Activated CD4-positive, alpha-beta T cell treated with anti-CD3 and anti-CD28 coated beads, Interleukin-2, amount 50 U/mL, for 24 hours (primary cell): ENCODE measurements at places on chromosomes 5 and 9.
A peak's percentile ranks its signal among the peaks of the same experiment; 100 is the strongest.

GRCh38 chr9:91436841-91437240, 13.2 kb upstream of the NFIL3 start:
- no peak for DNase-seq

DNA sequence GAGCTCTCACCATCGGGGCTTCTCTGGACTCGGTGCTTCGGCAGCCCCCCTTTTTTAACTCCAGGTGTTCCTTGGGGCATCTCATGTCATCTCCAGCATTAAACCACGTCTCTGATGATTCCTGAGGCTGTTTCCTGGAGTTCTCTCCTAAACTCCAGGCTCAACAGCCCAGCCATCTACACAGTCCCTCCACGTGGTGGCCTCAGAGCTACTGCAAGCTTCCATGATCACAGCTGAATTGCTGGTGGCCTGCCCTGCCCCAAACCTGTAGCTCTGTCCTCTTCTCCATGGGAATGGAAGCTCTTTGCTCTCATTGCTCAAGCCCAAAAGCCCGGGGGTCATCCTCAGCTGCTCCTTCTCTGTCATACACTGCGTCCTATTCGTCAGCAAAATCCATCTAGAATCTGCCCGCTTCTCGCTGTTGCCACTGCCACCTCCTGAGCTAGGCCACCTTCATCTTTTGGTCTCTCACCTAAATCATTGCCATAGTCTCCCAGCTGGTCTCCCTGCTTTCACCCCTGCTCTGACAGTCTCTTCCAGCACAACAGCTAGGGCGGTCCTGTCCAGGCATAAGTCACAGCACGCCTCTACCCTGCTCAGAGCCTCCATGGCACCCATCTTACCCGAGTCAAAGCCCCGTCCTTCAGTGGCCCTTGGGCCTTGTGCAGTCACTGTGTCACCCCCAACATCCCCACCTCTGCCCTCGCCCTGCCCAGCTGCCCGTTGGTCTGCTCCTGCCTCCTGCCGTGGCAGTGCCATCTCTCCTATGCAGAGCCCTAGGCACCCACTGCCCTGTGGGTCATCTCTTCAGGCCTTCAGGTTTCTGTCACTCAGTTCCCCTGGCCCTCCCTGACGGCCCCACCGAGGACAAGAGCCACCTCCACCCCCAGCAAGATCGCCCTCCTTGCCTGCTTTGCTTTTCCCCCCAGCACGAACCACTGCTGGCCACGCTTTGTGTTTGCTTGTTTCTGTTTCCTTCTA, 6.4 kb downstream of the B4GALT7 start:
- no peak for DNase-seq

GRCh38 chr5:33824516-33825195, 67.1 kb downstream of the ADAMTS12 start:
- DNase-seq: no peak

DNA sequence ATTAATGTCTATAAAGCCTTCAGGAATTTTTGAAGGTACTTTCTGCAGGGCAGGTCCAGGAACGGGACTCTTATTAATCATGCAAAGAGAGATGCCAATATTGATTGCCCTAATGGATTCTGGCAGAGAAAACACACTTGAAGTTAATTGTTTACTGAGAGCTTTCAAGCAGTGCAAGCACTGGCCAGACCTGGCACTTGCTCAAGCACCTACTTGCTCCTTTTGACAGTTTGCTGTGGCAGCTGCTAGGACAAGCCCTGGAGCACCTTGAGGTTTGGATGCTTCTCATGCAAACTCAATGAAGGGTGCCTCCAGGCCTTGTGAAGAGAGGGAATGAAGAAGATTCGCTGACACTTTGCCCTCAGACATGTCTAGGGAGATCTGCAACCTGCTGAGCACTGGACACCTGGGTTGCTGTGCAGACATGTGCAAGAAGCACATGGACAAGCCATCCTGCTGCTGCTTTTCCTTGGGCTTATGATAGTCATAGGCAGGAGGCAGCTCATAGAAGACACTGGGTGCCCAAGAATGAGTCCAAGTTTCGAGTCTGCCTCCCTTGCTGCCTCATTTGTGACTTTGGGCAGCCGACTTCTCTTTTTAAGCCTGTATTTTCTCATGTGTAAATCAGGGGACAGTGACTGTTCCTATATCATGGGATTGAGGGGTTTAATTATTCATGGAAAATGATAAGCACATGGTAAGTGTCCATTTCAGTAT, 88.8 kb upstream of the EQTN start:
- no peak for DNase-seq

GRCh38 chr5:94362857-94363256, 255.5 kb downstream of the KIAA0825 start:
- no peak for DNase-seq

GRCh38 chr5:134647750-134648424, 698 bp upstream of the SEC24A start:
- peak; percentile 8 for DNase-seq

DNA sequence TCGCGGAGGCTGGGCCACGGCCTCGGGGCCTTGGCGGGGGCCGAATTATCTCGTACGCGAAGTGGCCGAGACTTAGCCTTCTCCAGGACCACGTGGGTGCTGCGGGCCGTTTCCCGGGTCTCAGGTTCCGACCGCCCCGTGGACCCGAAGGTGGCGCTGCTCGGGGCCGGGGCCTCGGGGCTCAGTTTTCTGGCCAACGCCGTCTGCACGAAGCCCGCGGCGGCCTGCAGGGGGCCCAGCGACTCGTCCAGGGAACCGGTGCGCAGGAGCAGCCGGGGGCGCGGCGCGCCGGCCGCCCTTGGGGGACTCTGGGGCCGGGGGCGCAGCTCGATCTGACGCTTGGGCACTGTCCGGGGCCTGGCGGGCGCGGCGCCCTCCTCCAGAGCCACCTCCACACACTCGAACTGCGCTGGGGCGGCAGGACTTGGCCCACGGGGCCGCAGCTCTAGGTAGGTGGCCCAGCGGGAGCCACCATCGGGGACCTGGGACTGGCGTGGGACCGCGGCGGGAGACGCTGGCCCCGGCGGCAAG, 716 bp downstream of the PROB1 start:
- DNase-seq: no peak
